ENCODE measurements at places on chromosomes 7 and 10.

GRCh38 chr10:89095701-89096391 is 105.2 kb downstream of the FAS start:
- DNase-seq: no peak

- no peak for DNase-seq
Measured at GRCh38 chr7:52500841-52501240, 534.6 kb upstream of the POM121L12 start.

DNA sequence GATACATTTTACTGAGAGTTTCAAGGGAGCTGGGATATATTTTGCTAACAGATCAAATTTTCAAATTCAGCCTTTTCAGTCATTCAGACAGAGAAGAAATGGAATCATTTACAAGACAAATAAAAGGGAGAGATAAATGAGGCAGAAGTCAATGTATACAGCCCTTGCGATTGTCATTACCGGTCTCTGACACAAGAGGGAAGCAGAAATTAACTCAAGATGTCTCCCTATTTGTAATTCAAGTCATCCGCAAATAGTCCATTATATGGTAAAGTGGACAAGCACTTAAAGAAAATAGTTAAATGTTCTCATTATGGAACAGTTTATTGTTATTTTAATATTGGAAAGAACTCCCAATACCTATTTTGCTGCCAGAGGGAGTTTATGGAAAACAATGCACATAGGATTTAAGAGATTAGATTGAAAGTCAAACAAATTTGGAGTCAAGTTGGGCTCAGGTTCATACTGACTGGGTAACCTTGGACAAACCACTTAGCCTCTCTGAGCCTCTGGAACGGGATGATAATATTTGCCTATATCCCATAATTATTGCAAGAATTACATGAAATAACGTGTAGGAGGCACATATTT is 89.3 kb upstream of the PRKCQ start:
- no peak for DNase-seq

- DNase-seq: no peak
Measured at GRCh38 chr7:76513817-76514799, 3.8 kb downstream of the UPK3B start.

- no peak for DNase-seq
Measured at GRCh38 chr10:21724020-21724589, 190.1 kb downstream of the MLLT10 start.

DNA sequence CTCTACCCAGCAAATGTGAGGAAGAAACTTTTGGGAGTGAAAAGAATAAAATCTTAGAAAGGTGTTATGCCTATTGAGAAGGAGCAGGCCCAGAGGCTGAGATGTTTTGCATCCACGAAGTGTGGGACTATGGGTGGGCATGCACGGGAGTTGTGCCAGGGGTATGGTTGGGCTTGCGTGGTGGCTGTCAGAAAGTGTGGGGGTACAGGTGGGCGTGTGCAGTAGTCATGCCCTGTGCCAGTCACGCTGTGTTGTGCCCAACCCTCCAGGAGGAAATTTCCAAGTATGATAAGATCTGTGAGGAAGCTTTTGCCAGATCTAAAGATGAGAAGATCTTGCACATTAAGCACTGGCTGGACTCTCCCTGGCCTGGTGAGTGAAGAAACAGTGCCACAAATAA is 52.9 kb upstream of the ZMIZ2 start:
- no peak for DNase-seq

GRCh38 chr7:150335108-150335773 is 6.2 kb downstream of the RARRES2 start:
- DNase-seq: no peak

DNA sequence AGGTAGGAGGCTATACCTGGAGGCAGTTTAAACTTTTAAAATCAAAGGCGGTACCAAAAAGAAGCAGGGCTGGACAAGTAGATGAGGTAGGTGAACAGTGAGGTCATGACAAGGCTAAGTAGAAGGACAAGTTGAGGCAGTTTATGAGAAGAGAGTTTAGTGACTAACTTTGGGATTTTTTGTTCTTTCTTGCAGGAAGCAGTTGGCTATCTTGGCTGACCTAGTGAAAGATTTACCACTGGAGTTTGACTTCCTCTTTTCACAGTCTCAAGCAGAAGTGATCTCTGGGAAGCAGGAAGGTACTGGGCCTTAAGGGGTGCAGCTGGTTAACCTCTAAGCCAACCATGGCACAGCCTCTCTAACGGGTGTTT is 26.3 kb downstream of the ENTPD7 start:
- no peak for DNase-seq

DNA sequence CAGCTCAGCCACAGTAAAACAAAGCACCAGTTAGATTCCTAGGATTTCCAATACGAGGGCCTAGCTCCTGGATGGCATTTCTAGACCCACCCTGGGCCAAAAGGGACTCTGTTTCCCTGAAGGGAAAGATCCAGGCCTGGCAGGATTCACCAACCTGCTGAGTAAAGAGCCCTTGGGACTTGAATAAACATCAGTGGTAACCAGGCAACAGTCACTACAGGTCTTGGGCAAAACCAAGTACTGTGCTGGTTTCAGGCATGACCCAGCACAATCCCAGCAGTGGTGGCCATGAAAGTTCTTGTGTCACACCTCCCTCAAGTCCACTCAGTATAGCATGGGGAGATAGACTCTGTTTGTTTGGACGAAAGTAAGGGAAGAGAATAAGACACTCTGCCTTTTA is 31.0 kb upstream of the STARD3NL start:
- DNase-seq: no peak

- DNase-seq: no peak
Measured at GRCh38 chr7:75835688-75836285, 22.2 kb upstream of the CCL24 start.
